ENCODE measurements at places on chromosomes 7 and 10.

DNA sequence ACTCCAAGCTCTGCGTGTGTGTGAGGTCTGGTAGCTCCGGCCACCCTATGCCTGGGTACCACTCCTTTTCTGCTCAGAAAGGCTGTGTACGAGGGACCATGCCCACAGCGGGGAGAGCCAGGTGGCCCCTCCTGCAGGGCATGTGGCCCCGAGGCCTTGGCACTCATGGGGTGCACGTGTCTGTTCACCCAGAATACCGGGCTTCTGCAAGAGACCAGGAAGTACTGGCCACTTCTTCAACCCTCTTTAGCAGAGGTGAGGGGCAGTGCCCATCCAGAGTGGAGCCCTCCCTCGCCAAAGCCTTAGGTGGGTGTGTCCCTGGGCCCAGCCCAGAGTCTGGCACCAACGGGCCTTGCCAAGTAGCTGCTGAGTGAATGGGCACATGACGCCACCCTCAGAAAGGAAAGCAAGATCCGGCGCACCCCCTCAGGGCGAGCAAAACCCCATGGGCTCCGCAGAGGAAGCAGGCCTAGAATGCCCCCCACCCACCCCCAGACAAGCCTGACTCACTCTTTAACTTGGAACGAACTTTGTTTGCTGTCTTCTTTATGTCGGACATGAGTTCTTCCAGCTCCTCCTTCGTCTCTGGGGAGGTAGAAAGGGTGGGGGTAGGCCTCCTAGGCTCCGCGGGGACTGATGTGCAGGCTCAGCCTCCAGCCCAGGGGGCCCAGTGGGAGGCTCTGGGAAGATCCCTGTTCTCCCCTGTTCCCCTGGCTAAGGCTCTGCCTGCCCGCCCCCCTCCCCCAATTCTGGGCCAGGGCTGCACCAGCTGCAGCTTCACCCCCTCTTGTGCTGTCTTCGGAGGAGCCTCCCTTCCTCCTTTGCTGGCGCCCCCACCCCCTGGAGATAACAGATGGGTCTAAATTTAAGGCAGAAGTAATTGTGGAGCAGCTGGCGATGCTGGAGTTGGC, 14.6 kb downstream of the STX1A start:
- no peak for DNase-seq

DNA sequence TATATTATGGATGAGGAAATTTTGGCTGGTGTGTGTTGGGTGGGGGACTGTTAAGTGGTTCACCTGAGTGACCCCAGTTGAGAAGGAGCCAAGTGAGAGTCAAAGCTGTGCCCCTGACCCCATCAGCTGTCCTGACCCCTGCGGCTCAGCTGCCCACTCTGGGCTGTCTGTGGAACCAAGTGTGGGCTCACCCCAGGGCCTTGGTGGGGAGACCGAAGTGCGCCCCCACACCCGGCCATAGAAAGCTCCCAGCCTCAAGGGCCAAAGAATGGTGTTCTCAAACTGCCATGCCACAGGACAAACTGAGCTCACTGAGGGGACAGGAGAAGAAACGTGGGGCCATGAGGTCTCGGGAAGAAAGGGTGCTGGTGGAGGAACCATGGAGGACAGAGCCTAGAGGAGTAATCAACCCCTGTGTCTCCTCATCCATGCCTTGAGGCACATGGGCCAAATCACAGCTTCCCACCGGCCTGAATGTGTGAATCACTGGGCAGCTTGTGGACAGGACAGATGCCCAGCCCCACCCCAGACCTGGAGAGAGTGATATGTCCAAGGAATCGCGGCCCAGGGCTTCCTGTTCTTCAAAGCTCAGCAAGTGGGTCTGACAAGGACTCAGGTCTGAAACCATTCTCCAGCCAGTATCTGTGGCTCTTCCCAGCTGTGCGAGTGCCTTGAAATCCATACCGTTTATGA, 86.2 kb upstream of the CACUL1 start:
- no peak for DNase-seq

DNA sequence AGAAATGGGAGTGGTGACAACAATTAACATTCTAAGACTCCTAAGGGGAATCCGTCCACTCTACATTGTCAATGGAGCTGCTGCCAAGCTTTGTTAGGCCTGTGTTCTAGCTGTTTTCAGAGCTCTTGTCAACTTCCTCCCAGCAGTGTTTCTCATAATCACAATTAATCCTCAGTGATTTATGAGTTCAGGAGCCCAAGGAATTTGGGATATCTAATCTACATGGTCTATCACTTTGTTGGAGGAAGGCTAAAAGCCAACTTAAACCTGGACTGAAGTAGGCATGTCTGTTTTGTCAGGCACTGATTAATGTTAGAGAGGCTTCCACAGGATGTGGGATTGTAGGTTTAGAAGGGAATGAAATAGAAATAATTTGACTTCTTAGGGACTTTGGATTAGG, 10.2 kb upstream of the OR2F2 start:
- DNase-seq: no peak

GRCh38 chr7:157444011-157444842, 107.4 kb downstream of the DNAJB6 start:
- DNase-seq: no peak

DNA sequence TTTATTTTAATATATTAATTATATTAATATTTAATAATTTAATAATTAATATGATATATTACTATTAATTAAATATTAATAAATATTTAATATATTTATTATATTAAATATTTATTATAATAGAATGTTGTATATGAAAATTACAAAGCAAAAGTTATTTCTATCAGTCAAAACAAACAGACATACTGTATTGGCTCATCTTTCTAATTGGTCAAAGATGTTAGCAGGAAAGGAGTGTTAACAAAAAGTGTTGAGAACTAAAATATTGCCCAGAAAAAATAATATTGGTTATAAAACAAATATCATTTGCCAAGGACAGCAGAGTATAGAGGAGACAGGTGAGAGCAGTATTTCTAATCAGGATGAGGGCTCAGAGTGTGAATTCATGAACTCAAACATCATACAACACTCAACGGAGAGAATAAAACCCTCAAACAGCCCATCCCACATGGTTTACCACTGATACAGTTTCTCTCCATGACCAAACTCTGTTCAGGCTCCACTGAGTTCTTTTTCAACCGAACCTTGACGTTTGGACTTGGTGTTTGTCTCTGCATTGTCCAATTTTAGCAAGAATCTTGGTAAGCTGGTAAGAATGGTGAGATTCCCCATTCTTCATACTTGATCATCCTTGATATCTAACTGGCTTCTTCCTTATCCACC, 58.0 kb downstream of the TSPAN12 start:
- DNase-seq: no peak

- DNase-seq: no peak
Observed at GRCh38 chr7:36509962-36510361, 120.3 kb downstream of the ANLN start.

DNA sequence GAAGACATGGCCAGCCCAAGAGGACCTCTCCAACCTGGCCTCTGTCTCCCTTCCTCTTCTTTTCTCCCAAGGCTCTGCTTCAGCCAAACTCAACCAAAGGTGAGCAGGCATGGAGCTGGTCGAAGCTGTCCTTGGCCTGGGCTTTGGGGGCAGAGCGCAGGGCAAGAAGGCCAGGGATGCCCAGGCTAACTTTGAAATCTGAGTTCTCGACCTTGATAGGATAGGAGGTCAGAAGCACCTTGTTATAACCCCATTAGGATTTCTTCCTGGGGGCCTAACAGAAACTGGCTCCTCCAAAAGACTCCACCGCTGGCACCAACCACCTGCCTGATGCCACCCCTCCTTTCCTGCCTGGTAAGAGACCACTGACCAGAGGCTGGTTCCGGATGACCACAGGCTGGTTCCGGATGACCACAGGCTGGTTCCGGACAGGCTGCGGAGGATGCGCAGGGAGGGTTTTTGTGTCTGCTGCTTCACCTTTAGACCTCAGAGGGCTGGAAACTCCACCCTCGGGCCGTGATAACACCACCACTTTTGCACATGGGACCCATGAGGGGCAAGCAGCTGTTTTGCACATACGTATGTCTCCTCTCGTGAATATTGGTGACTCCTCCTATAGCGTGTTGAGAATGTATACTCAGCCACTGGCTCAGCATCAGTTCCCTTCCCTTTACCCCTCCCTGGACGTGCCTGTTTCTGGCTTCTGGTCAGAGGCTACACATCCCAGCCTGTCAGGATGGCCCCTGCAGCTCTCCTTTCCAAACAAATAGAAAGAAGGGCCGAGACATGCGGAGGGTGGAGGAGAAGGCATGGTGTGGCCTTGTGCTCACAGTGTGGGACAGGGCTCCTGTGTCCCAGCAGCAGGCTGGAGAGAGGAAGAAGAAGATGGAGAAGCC, 140.1 kb downstream of the DNAJB6 start:
- DNase-seq: no peak

DNA sequence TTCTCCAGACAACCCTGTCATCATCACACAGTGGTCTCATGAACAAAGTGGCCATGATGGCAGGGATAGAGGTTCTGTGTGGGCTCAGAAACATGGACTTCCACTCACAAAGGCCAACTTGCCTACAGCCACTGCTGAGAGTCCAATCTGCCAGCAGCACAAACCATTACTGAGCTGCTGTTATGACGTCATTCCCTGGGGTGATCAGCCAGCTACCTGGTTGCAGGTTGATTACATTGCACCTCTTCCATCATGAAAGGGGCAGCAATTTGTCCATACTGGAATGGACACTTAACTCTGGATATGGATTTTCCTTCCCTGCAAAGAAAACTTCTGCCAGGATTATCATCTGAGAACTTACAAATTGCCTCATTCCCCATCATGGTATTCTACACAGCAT, 1275.9 kb downstream of the TYW1 start:
- DNase-seq: no peak

GRCh38 chr10:43257347-43258210, 9.3 kb downstream of the RASGEF1A start:
- no peak for DNase-seq

DNA sequence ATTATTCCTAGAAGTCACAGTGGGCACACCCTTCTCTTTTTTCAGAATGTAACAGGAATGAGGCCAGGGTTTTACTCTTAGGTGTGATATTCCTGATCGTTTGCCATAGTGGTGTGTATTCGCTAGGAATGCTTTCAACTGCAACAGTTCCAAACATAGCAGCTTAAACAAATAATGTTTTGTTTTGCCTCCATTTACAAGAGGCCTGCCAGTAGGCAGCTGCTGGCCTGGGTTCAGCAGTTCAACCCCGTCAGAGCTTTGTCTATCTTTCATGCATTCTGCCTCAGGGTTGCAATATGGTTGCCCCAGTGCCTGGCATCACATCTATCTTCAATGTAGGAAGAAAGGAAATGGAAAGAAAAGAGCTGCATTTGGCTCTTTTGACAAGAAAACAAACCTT, 21.7 kb upstream of the RET start:
- DNase-seq: no peak

- no peak for DNase-seq
Observed at GRCh38 chr7:2864204-2864985, 20.3 kb upstream of the GNA12 start.

- DNase-seq: no peak
Observed at GRCh38 chr7:31020161-31020560, 31.9 kb upstream of the ADCYAP1R1 start.

GRCh38 chr7:94336009-94336408, 58.7 kb upstream of the COL1A2 start:
- DNase-seq: no peak

DNA sequence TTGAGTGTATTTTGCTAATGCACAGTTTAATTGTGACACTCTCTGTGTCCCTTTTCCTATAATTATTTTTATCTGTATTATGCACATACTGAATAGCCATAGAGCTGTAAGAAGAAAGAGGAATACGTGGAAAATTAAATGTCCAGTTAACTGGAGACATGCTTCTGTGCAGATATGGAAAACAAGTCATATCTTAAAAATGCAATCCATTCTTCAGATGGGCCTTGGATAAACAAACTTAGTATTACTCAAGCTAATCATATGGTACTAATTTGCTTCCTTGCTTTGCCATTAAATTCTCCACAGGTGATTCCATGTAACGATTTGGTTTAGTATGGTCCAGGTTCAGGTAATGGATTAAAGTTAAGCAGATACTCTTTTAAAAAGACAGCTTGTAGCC, 201.2 kb upstream of the CELF2 start:
- DNase-seq: no peak

GRCh38 chr7:107359520-107360316, 110.1 kb upstream of the GPR22 start:
- DNase-seq: no peak

DNA sequence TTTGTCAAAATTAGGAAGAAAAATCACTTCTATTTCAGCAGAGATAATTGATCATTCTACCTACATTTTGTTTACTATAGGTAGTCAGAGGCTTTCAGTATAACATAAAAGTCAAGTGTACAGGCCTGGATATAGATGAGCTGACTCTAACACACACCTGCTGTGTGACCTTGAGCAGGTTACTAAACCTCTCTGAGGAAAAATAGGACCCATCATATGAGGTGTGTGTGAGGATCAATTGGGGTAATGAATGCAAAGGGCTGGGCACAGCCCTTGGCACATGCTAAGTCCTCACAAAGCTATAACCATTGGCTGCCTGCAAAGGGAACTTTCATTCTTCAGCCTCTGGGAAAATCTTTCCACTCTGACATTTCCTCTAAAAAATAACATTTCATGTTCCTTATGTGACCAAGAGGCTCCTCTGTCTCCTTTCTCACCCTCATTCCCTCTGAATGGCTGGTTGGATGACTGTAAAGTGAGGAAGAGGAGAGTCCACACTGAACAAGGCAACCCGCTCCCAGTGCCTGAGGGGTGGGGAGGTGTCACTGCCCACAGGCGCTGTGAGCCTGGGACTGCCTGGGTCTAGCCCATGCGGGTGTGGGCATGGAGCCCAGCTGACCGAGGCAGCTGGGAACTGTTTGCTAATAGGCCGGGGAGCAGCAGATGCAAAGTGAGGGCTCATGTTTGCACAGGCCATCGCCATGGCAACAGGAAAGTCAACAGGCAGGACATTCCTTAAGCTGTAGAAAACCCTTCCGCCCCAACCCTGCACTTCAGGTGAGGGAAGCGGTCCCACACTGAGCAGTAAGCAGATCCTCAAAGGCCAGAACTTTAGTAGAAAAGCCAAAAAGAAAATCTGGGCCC, 36.8 kb downstream of the MYOF start:
- peak; percentile 98 for DNase-seq

GRCh38 chr10:59393349-59393748, 31.0 kb upstream of the FAM13C start:
- DNase-seq: no peak

GRCh38 chr10:98404571-98405359, 10.2 kb downstream of the PYROXD2 start:
- no peak for DNase-seq

DNA sequence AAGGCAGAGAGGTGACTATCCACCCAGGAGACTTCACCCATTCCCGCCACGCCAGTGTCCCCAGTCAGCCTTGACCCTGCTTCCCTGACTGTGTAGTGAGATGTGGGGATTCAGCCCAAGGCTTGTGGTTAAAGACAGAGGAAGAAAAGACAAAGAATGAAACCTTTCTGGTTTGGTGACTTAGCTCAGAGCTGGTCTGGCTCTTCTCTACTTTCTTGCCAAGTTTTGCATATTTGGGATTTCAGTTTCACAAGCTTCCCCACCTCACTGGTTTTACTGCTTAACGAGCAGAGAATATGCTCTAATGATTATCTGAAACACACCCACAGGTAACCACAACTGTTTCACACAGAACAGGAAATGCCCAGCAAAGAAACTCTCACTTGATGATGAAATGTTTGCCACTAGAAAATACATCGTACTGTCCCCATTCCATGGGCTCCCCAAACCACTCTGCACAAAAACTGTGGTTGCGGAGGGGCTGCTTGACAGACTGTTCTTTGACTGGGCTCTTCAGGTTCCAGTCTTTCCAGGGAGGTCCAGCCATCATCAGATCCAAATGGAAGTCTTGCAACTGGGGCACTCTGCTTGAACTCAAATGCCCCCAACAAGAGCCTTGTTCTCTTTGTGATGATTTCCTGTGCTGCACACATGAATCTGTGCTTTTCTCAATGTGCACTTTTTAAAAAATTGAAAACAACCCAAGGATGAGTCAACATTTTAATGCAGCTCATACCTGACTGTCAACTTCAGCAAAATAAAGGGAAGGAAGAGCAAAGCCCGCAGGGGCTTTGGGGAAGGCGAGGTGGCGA, 95.5 kb downstream of the CTBP2 start:
- no peak for DNase-seq

All from AG09319 (cell line).